Uterine smooth muscle cell (primary cell): ENCODE measurements at places on chromosomes 6 and 20. TPM values are rescaled to one million over a fixed set of nuclear protein-coding genes. Genes with fewer than 3 reads are reported as not detected.

Gene IRF4
- total RNA-seq: under 0.01 TPM in 2 replicates

Gene IL22RA2
- total RNA-seq: not detected in 2 replicates

Gene PKIB
- total RNA-seq: 3.1 and 3.8 TPM in 2 replicates

Gene SLC17A3
- total RNA-seq: not detected in 2 replicates

Gene AGPAT1
- total RNA-seq: 12.4 and 15.7 TPM in 2 replicates

Gene SUPT3H
- total RNA-seq: 10.3 and 11.5 TPM in 2 replicates

Gene POM121L2
- not detected in 2 replicates for total RNA-seq

Gene SCRT2
- total RNA-seq: not detected in 2 replicates

Gene ZKSCAN4
- total RNA-seq: 5.4 and 6.0 TPM in 2 replicates

Gene SPTLC3
- 3.0 and 4.0 TPM in 2 replicates for total RNA-seq

Gene CAP2
- total RNA-seq: 8.9 and 12.1 TPM in 2 replicates

Gene CYP39A1
- total RNA-seq: 0.44 and 1.7 TPM in 2 replicates
